ENCODE measurements at places on chromosomes 2 and 18.

- peak; percentile 69 for DNase-seq
Observed at GRCh38 chr18:48662011-48662661, 123.3 kb downstream of the CTIF start.

DNA sequence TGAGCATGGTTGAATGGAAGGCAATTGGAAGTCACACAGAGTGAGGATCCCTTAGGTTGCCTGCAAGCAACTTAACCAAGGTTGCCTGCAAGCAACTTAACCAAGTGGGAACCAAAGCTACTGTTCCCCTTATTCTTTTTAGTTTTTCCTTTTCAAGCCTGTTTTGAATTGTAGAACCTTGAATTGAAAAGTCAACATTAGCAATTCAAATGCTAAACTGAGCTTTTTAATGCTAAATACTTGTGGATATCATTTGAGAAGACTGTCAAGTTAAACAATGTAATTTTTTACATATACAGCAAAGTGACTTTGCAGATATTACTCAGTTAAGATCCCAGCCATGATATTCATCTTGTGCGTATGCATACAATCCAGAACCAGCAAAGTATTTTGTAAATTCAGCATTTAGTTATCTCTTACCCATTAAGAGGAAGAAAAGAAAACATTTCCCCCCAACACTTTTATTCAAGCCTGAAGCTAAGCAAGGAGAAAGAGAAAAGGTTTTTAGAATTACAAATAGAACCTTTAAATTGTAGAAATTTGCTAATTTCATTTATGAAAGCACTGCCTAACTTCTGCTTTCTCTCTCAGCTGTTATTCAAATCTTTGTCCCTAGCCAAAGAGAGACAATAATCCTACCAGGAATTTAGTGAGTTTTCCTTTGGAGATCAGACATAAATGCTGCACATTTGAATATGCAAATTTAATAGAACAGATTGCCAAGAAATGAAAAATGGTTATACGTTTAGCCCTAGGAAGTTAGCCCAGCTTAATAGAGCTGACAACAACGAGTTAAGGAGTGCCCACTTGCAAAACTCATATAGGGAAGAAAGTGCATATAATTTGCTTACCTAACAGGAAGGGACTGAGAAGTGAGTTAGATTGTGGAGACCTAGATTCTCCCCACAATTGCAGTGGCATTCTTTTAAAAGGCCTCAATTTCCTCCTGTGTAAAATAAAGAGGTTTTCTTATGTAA is 643.2 kb upstream of the PIK3C3 start:
- DNase-seq, result no peak

DNA sequence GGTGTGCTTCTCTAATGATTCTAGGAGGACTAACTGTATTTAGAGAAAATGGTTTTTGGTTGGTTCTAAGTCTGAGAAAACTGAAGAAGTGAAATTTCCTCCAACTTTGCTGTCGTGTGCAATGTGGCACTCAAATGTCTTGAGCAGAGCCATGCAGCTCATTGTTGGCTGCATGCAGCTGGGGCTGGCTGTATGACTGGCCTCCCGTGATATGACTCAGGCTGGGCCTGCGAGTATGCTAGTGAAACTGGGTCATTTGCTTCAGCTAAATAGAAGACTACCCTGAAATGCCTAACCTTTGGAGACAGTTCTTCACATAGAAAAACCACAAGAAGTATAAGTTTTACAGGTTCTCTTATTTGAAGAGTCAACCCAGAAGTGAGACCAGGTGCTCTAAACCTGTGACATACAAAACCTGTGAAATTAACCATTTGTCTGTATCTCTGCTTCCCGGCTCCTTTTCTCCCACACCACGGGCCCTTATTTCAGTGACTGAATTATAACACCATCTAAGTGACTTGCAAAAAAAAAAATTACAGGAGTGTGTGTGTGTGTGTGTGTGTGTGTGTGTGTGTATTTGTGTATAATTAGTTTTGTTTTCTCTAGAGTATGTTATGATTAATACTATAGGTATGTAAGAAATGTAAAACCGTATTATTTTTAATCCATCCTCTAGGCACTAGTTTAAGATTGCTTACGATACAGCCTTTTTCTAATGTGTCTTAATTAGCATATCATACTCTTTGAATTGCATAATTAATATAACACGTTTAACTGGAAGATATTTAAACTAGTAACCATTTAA is 15.9 kb downstream of the POLI start:
- peak; percentile 42 for DNase-seq

DNA sequence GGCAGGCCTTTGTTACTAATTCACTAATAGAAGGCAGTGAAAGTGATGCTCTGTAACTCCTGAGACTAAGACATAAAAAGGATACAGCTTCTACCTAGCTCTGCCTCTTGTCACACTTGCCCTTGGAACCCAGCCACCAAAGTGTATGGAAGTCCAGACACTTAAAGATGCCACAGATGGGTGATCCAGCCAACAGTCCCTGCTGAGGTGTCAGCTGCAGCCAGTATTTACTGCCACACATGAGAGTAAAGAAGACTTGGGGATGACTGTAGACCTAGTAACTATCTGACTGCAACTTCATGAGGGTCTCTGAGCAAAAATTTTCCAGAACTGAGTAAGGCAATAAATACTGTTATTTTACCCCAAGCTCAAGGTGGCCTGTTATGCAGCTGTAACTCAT is 8.8 kb downstream of the IMMT start:
- no peak for DNase-seq

DNA sequence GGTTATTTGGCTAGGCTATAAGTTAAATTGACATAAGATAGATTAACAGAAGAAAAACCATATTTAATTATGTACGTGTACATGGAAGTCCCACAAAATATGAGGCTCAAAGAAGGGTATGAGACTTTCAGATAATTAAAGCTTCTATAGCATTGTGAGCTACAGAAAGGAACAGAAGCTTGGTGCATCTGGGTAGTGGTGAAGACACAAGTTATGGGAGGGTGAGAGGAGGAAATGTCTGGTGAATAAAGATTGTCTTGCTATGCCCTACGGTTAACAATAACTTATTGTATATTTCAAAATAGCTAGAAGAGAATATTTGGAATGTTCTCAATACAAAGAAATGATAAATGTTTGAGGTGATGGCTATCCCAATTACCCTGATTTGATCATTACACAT is 6.8 kb upstream of the FAM124B start:
- no peak for DNase-seq

DNA sequence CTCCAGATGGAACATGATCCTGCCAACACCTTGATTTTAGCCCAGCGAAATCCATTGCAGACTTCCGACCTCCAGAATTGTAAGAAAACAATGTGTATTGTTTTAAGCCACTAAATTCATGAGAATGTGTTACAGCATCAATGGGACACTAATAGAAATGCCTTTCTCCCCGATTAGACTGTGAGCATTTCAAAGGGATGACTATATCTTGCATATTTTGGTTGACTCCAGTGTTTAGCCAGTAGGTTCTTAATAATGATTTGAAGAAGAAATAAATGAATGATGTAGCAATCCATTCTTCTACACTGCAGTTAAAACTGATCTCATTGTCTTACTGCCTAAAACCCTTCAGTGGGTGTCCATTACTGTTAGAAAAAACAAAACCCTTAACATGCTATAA is 67.4 kb upstream of the ACVR1C start:
- DNase-seq, result no peak

- DNase-seq, result no peak
Observed at GRCh38 chr2:165173215-165173614, 30.6 kb downstream of the SCN3A start.

DNA sequence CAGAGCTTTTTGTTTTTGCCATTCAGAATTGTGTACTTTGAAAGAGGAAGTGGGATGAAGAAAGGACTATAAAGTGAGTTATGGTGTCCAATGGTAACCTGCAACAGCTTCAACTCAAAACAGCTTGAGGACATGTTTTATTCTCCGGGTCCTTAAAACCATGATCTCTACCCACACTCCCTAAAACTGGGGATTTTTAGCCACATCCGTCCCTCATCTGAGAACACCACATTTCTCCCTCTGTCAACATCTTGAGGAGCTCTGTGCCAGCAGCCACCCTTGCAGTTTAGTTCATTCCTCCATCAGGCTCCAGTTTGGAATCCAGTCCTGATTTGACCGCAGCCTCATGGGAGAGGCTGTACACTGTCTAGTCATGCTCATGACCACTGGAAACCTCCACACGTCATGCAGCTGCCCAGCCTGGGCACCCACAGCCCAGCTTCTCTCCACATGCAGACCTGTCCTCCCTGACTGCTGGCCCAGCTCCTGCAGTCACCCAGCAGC is 62.6 kb downstream of the C18orf63 start:
- peak; percentile 5 for DNase-seq

- DNase-seq, result no peak
Observed at GRCh38 chr2:215753808-215754207, 259.5 kb downstream of the MREG start.
